Brain pericyte (primary cell): ENCODE measurements at places on chromosomes 13 and 19.

GRCh38 chr13:58619396-58620113 lies 988.0 kb downstream of the PCDH17 start:
- DNase-seq, result no peak

- no peak for DNase-seq
Observed at GRCh38 chr13:100581504-100581903, 7.1 kb downstream of the GGACT start.

- no peak for DNase-seq
Observed at GRCh38 chr13:40061466-40062450, 406.3 kb downstream of the COG6 start.

DNA sequence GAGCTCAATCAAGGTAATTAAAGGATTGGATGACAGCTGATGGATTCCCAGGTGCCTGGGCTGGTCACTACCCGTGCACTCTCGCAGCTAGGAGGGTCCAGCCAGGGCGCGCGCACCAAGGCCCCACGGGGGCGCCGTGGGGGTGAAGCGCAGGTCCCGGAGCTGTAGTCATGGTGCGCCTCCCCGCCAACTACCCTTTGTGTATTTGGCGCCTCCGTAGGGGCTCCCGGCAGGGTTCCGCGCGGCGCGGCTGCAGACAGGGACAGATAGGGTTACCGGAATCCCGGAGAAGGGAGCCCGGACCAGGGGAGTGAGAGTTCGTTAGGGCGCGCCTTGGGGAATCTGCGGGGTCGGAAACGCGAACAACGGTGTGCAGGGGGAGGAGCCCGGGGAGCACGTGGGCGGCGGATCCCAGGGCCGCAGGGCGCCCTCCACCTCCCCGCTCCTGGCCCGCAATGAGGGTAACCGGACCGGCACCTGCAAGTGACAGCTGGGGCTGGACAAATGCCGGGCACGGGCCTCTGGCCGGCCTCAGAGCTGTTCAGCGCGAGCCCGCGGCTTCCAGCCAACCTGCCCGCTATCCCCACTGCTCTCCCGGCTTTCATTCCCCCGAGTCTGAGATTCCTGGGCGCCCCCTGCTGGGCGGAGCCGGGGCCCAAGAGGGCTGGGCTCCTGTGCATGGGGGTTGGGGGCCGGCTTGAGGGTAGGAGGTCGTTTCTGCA lies 3.4 kb upstream of the PRAM1 start:
- DNase-seq, result no peak

GRCh38 chr13:62837895-62838294 lies 1422.2 kb upstream of the PCDH20 start:
- peak; percentile 37 for DNase-seq

- no peak for DNase-seq
Observed at GRCh38 chr19:45114116-45114515, 21.1 kb downstream of the PPP1R37 start.

DNA sequence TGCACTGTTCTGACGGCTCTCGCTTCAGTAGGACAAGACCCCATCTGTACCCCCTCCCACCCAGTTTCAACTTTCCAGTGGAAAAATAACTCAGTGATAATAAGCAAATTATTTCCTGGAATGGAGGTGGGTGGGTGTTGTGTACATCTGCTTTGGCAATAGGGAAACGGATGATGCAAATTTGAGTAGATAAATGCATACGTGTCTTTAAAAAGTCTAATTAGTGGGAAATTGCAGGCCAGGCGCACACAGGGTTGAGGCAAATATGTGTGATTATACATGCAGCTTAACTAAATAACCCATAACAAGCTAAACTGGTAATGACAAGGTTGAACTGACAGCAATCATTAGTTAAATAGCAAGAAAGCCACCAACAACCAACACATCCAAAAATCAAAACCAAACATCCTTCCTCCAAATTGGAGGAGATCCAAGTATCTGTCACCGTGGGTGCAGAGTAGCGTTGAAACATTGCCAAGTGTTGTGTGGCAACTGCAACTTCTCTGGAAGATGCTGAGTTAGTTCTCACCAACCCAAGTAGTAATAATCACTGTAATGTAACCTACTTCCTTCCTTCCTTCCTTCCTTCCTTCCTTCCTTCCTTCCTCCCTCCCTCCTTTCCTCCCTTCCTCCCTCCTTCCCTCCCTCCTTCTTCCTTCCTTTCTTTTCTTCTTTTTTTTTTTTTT lies 54.6 kb downstream of the TRPM4 start:
- no peak for DNase-seq

- DNase-seq, result no peak
Observed at GRCh38 chr19:7678971-7679751, 1.5 kb upstream of the TRAPPC5 start.

- no peak for DNase-seq
Observed at GRCh38 chr13:46639033-46639981, 86.3 kb downstream of the LRCH1 start.

DNA sequence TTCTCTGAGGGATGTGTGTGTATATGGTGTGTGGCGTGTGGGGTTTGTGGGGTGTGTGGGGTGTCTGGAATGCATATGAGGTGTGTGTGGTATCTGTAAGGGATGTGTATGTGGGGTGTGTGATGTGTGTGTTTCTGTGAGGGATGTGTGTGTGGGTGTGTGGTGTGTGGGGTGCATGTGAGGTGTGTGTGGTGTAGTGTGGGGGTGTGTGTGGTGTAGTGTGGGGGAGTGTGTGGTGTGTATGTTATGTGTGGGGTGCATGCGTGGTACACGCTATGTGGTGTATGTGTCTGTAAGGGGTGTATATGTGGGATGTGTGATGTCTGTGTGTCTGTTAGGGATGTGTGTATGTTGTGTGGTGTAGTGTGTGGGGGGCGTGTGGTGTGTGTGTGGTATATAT lies 300.0 kb downstream of the FGF9 start:
- no peak for DNase-seq

GRCh38 chr19:46866407-46867136 lies 5.8 kb downstream of the ARHGAP35 start:
- no peak for DNase-seq

DNA sequence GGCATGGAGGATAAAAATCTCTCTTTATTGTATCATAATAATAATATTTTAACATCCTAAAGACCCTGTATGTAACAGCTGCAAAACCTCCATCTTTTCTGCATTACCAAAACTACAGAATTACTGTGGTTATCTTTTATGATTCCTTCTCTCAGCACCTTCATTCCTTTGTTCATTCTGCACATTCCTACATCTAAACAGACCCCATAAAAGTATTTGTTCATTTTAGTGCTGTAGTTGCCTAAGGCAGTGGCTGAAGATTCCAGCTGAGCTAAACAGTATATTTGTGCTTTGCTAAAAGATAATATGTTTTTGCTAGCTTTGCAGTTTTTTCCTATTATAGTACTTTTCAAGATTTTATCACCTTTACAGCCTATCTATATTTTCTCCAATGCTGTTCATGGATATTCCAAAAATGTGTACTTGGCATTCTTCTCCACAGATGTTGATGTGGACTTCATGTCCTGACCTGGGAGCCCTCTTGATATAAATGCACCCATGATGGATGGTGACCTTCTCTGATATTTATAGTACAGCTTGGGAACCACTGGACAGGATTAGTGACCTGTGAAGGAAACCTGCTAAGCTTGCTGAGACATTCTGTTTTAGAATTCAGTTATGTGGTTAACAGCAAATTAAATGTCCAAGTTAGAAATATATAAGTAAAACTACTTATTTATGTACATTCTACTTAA lies 2832.9 kb upstream of the PCDH20 start:
- DNase-seq, result no peak

GRCh38 chr13:111876506-111876905 lies 190.4 kb upstream of the SOX1 start:
- DNase-seq, result no peak

DNA sequence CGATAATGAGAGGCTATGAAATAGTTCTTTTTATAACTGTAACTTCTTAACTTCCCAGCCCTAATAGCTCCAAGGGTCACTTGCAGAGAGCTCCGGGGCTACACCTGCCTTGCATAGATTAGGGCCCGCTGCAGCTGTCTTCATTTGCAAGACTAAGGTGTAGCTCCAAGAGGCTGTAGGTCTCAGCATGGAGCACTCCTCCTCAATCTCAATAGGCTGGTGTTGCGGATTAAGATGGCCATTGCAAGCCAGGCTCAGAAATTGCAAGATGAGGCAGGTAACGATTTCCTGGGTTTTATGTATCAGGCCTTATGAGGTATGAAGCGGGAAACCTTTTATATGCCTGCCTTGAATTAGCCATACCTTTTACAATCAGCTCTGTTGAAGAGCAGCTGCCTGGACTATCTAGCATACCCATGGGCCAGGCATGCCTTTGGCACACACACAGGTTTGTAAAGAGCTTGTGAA lies 185.7 kb downstream of the TM9SF2 start:
- no peak for DNase-seq
